ENCODE measurements at places on chromosomes 1 and 21.
A peak's percentile ranks its signal among the peaks of the same experiment; 100 is the strongest.

DNA sequence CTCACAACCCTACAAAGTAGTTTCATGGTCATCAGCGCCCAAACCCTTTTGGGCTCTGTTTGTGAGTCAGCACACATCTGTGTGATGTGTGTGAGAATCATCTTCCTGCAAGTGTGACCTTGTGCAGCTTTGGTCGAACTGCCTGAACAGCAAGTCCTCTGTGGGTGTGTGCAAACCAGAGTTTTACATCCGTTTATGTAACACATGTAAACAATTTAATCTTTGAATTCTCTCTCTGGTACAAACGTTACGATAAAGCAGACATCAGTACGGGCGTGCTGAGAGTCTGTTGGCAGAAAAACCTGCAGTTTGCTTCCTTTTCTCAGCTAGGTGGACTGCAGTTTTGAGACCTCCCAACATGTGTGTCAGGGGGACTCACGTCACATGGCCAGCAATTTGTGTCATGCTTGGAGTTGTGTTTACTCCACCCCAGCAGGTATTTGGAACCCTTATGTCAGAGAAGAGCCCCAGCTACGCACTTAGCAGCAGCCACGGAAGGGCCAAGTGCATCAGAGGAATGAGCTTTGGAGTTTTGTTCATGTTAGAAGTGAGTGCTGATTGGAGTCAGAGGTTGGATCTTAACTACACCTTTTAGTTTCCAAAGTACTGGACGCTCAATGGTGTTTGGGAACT, 230.8 kb downstream of the PAPPA2 start:
- no peak for DNase-seq

DNA sequence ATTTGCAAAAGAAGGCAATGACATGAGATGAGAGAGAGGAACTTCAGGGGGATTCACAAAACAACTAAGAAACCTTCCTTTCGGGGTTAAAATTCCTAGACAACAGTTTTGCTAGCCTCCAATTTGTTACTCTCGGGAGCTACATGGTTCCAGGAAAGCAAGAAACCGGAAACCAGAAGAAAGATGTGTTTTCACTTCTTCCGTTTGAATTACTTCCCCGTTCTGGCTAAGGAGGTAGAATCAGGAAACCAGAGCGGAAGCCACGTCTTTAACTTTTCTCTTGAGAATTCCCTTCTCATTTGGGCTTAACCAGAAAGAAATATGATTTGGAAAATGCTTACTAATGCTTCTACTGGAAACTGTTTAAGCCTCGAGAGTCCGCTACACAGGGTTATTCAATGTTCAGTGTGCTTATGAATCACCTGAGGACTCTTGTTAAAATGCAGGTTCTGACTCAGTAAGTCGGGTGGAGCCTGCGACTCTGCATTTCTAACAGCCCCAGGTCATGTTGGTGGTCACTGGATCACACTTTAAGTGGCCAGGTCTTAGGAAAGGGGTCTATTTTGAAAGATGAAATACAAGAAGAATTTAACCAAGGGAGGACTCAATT, 43.5 kb upstream of the MCOLN3 start:
- DNase-seq = no peak

- no peak for DNase-seq
These were observed 138.9 kb downstream of the TOMM20 start for GRCh38 chr1:234989479-234990327.

GRCh38 chr1:68141071-68142021, 90.9 kb upstream of the DIRAS3 start:
- DNase-seq = no peak

DNA sequence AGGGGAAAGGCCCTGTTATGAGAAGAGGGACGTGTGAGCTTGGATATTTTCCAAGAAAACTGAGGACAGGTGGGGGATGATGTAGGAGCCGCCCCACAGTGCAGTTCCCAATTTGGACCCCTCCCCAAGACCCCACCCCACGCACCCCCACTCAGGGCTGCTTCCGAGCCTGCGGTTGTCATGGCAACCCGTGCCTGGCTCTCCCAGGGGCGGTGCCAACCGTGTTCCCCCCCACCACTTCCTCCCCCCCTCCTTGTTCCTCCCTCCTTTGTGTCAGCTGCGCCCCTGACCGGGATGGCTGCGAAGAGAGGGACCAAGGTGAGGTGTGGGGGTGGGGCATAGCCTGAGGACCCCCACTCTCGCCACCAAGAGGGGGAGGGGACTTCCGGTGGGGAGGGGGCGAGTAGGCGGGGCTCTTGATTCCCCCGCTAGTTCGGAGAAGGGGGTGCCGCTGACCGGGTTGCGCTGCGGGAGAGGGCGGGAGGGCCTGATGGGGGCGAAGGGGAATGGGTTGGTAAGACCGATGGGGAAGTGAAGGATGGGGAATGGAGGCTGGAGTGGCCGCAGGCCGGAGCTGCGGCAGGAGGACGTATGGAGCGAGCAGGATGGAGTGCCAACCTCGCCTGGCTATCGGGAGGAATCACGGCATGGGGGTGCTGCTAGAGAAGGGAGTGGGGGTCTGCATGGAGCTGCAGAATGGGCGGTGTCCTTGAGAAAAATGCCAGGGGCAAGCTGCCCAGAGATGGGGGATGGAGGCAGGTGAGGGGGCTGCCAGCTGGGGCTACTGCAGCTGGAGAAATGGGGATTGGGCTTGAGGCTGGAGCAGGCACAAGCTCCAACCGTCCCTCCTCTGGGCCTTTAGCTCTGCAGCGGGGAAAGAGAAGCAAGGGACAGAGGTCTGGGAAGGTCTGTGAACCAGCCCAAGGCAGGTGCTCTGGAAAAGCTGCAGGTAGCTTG, 953 bp downstream of the TRIM46 start:
- peak; percentile 50 for DNase-seq

- no peak for DNase-seq
These were observed 1.0 kb downstream of the ROR1 start for GRCh38 chr1:63774617-63775417.

DNA sequence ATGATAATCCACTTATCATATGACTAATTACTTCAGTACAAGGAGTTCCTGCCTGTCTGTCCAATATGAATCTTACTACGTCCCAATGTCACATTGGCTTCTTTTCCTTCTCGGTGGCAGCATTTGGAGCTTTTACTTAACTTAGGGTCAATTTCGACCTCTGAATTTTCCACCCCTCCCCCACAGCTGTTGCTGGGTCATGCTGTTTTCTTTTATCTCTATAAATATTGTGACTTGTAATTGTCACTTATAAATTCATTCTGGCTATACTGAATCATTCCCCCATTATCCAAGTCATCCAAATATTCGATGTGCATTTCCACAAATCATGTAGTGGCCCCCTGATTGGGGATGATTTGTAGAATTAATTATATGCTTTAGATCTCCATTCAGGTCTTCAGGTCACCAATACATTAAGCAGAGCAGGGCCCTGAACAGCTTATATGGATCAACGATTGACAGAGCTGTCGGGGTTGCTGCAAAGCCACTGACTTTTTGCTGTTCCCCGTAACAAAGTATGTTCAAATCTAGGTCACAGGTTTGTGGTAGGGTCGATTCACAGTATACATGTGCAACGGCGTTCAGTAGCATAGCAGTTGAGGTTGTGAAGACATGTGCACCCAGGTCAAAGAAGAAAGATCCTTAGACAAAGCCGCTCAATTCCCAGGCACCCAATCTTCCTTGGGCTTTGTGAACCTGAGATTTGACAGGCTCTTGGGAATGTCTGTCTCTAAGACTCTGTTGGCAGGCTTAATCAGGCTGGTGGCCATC, 18.3 kb upstream of the RNU1-4 start:
- DNase-seq = no peak

DNA sequence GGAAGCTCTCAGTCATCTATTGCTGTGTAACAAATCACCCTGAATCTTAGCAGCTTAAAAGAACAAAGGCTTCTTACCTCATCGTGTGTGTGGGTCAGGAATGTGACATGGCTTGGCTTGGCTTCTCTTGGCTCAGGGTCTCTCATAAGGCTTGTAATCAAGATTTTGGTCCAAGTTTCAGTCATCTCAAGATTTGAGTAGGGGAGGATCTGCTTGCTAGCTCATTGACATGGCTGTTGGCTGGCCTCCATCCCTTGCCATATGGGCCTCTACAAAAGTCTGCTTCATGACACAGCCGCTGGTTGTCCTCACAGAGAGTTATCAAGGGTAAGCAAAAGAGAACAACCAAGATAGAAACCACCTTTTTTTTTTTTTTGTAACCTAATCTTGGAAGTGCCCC, 207.7 kb downstream of the PTPRC start:
- DNase-seq = no peak

DNA sequence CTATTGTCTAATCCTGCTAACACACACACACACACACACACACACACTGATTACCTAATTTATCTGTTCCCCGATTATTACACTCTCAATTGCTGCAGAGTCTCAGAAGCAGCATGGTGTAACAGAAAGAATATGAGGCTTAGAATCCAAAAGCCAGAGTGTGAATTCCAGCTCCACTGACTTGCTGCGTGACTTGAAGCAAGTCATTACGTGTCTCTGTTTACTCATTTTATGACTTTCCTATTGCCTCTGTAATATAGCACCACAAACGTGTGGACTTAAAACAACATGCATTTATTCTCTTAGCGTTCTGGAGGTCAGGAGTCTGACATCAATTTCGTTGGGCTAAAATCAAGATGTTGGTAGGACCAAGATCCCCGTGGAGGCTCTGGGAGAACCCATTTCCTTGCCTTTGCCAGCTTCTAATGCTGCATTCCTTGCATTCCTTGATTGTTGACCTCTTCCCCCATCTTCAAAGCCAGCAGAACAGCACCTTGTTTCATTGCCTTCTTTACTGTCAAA, 55.9 kb upstream of the ATP5PO start:
- no peak for DNase-seq

GRCh38 chr1:57404884-57405283, 19.0 kb downstream of the DAB1 start:
- DNase-seq = no peak

DNA sequence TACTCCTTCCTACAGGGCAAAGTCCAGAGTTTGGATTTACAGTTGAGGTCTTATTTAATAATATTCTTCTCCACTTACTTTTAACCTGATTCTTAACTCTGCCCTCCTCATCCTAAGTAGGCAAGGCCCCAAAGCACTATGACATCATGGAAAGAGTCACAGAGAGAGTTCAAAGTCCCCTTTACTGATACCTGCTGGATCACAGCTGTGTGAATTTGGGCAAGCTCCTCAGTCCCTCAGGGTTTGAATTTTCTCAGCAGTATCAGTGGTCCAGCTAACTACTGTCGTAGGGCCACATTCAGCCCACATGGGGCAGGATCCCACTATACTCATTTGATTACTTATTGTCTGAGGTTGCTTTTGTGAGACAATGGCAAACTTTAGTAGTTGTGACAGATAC, 16.0 kb downstream of the TYW3 start:
- no peak for DNase-seq

GRCh38 chr1:181317261-181317930, 165.9 kb upstream of the CACNA1E start:
- no peak for DNase-seq

DNA sequence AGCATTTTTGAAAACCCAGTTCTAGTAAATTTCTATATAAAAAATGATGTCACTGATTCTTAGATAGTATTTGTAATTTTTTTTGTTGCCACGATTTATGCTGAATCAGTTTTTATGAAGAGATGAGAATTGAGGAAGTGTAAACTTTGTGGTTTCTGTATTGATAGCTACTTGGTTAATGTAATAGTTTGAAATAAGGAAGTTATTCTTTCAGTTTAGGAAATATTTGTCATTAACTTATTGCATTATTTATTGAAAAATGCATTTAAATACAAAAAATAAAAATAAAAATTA, 97.8 kb downstream of the ZFYVE9 start:
- DNase-seq = no peak

DNA sequence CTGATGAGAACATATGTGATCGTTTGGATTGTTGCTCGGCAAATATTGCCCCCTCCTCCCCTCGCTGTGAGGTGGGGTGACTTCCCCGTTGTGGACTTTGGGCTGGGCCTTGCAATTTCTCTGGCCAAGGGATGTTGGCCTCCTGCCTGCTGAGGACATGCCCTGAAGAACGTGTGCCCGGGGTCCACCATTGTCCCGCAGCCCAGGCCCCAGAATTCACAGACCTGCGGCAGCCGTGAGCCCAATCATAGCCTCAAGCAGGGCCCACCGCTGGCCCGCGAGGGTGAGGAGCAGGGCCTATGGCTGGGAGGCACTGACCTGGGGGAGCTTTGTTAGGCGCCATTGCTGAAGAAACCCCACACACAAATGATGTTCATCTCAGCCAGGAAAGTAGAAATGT, 58.3 kb upstream of the ACTRT2 start:
- DNase-seq = no peak

- DNase-seq = no peak
These were observed 135.8 kb upstream of the B3GALT2 start for GRCh38 chr1:193322211-193322610.

- DNase-seq = no peak
These were observed 4.8 kb downstream of the SIM2 start for GRCh38 chr21:36703626-36704280.

GRCh38 chr1:195761104-195761503, 847.1 kb downstream of the KCNT2 start:
- no peak for DNase-seq

DNA sequence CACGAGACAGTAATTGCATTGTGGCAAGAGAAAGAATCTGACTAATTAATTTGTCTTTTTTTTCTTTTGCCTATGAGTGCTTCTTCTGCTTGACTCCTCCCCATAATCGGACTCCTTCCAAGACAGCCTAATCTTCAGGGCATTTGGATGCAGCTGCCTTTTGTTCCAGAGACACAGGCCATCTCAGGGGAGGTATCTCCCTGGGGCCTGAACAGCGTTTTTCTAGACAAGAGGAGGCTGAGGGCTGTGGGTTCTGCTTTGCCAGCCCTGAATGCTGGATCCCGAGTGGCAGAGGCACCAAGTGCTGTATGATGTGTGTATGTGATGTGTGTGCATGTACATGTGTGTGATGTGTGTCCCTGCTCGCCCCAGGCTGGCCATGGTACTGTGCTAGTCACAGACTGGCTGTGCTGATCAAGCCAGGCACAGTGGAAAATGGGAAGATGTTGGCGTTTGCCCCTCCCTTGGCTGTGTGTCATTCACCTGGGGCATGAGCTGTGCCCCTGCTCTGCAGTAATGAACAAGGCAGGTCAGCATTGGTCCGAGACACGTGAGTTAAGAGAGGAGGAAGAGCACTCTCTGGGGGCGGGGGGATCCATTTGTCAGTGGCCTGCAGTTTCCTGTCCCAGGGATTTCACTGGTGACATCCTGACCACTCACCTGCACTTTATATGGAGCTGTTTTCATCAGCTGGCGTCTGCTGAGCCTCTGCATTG, 77.2 kb downstream of the ADARB1 start:
- DNase-seq = no peak

DNA sequence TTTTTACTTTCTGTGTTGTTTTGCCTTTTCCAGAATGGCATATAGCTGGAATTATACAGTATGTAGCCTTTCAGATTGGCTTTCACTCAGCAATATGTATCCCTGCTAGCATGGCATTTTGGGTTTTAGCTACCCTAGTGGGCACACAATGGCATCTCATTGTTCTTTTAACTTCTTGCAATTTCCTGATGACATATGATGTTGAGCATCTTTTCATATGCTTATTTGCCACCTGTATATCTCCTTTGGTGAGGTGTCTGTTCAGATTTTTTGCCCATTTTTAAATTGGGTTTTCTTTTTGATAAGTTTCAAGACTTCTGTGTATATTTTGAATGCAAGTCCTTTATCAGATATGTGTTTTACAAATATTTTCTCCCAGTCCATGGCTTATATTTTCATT, 14.0 kb downstream of the TSEN15 start:
- DNase-seq = no peak

- no peak for DNase-seq
These were observed 31.9 kb downstream of the CYP4B1 start for GRCh38 chr1:46830665-46831322.

Measured in T-helper 9 cell (primary cell).